ENCODE measurements at places on chromosomes 4 and X.

DNA sequence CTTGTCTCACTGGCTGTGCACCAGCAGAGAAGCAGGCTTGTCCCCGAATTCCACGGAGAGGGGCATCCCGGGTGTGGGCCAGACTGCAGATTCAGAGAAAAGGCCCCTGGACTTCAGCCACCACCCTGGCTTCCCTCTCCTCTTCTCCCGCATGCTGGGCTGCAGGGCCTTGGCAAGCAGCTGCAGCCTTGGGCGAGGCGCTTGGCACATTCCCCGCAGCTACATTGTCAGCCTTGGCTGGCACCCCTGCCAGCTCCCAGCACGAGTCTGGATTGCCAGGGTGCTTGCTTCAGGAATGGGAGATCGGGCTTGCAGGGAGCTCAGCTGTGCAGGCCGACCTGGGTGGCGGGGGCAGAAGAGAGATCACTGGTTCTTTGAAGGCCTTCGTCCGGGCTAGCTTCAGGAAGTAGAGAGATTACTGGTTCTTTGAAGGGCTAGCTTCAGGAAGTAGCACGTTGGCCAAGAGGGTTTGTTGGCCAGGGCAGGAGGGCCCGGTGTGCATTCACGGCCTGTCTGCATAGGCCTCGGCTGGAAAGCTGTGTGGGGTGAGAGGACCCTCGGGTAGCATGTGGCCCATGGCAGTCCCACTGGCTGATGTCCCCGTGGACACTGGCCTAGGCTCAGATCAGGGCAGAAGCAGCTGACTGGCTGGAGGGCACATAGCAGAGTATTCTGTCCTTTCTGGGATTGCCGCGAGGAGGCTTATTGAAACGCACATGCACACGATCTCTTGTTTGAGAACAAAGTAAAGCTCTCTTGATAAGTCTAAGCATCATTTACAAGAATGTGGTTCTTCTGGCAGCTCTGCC is 2.7 kb downstream of the ABCD1 start:
- DNase-seq = no peak

GRCh38 chr4:134777606-134778005 is 576.0 kb upstream of the PABPC4L start:
- no peak for DNase-seq

GRCh38 chrX:50691820-50692219 is 122.2 kb downstream of the SHROOM4 start:
- DNase-seq = no peak

- no peak for DNase-seq
These were observed 367.2 kb downstream of the BMPR1B start for GRCh38 chr4:95124906-95125504.

DNA sequence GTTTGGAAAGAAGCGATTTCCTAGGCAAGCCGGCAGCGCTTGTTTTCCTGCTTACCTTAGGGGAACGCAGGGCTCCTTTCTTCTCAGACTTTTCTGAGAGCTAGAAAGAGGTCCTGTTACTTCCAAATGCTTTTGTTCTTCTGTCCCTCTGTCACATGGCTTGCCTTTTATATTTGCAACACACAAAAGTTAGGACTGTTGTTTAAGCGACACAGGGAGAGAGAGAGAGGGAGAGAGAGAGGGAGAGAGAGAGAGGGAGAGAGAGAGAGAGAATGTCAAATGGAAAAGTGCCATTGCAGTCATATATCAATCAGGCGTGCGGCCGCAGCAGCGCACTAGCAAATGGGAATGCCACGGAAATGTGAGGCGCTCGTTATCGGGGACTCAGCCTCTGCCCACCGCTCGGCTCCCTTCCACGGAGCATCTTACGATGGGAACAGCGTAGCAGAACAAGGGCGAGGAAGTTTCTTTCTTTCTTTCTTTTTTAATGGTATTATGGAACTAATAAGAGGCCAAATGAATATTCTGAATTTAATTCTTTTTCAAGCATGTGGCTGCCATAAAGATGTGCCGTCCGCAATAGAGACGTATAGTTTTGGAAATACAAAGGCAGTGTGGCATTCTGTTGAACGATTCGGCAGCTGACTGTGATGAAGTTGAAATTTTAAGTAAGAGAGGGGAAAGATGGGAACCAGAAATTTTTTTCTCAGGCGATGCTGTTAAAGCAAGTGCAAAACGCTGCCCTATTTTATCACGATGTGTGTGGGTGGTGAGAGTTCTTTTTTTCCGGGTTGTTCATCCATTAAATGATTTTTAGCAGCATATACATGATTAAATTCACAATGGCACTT is at the start of gene NDP:
TSS of gene NDP (minus strand) at position 142 of the 851 bp plus-strand sequence. CDS start 14,745 bp downstream, outside the sequence.
- no peak for DNase-seq

GRCh38 chrX:128698573-128699181 is 646.5 kb upstream of the ACTRT1 start:
- no peak for DNase-seq

DNA sequence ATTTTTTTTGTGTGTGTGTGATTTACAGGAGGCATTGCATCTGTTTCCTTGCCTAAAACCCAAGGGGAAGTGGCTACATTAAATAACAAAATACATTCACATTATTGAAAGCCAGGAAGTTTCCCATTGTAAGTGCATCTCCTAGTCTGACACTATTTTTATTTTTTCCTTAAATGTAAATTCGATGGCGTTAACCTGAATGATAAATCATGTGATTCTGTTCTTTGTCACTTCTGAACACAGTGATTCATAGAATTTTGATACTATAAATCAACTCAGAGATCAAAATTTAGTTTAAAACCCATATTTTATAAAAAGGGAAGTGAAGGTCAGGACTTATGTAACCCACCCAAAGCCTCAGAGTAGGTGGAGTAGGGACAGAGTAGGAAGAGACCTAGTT is 258.1 kb downstream of the GABRG1 start:
- no peak for DNase-seq

- no peak for DNase-seq
These were observed 801.8 kb downstream of the STIM2 start for GRCh38 chr4:27662426-27662825.

GRCh38 chrX:116111934-116112595 is 58.5 kb upstream of the AGTR2 start:
- DNase-seq = no peak

- DNase-seq = no peak
These were observed 90.0 kb downstream of the IGSF1 start for GRCh38 chrX:131199091-131199490.

- DNase-seq = no peak
These were observed 544.5 kb downstream of the PPP4R3C start for GRCh38 chrX:26918631-26919030.

GRCh38 chr4:167826281-167826680 is 266.1 kb upstream of the ANXA10 start:
- DNase-seq = no peak

DNA sequence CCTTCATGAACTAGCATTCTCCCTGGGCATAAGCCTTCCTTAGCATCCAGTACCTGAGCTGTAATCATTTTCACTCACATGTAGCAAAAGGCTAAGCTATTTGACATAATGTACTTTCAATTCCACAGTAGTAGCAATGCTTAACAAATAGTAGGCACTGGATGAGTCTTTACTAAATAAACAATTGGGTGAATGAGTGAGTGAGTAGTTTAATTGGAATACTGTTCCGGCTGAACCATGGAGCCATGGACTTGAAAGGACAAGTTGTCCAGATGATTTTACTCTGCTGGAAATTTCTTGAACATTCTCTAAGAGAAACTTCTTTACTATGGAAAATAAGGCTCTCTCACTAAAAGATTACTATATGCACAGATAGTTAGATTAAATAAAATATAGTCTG is 159.3 kb downstream of the FAM47B start:
- no peak for DNase-seq

- no peak for DNase-seq
These were observed 60.0 kb upstream of the CYSLTR1 start for GRCh38 chrX:78387364-78387763.

GRCh38 chr4:25938787-25939186 is 24.8 kb downstream of the SMIM20 start:
- DNase-seq = peak; percentile 66

DNA sequence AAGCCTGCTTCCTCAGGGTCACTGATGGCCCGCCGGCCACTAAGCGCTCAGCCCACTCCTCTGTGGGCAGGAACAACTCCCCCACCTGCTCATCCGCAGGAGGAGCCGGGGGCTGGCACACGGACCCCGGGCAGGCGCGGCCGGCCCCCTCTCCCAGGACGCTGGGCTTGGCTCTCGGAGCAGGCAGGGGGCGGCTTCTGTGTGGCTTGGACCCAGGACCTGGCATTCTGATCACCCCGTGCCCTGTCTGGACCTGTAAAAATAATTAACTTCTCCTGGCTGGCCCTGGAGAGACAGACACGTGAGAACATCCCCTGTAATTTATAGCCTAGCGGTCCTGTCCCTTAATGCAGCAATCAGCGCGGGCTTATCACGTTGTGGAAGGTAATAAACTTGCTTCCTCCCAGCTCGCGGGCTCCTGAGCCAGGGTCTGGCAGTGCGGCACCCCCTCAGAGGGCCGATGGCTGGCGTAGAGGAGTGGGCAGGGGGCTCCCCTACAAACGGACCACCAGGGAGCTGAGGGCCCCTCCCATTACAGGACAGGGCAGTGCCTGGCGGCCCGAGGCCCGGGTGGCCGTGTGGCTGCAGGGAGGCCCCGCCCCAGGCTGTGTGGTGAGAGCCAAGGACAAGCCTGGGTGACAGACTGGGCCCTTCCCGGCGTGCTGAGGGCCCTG is 84.5 kb upstream of the NKX1-1 start:
- peak; percentile 53 for DNase-seq

DNA sequence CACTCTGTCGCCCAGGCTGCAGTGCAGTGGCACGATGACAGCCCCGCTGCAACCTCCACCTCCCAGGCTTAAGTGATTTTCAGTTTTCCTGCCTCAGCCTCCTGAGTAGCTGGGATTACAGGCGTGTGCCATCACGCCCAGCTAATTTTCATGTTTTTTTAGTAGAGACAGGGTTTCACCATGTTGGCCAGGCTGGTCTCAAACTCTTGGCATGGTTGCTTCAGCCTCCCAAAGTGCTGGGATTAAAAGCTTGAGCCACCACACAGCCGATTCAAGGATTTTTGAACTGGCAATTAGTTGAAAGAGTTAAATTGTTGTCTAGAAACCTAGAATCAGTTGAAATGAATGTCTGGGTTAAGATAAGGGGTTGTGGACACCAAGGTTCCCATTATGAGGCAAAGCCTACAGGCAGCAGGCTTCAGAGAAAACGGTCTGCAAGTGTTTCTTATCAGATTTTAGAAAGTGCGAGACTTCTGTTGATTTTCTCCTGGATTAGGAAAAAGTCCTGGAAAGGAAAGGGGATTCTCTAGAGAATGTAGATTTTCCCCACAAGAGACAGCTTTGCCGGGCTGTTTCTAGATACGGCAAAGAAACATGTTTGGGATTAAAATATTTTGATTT is 8.3 kb upstream of the CCNI start:
- DNase-seq = no peak

DNA sequence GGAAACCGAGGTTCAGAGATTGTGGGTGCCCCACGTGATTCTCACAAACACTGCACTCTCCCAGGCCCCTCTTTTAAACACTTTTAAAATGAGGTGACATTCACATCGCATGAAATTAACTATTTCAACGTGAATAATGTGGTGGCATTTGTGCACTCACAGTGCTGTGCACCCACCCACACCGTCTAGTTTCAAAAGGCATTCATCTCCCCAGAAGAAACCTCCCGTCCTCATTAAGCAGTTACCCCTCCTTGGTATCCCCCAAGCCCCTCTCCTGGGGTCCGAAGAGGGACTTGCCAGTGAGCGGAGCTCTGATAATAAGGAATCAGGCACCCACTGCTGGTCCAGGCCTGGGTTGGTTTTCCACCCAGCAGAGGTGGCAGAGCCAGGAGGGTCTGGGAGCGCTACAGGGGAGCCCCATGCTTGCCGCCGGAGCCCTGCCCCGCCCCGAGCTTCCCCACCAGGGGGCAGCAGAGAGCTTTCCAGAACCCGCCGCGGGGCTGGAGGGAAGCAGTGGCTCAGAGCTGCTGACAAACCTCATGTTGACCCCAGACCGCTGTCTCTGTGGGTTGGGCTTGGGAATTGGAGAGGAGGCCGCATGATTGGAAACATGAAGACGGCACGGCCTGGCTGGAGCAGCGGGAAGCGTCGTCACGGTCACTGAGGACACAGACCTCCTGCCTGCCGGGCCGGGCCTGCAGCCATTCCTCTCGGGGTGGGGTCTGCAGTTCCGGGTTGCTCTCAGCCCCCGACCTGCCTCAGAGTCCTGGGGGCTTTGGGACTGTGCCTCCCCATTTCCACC is 27.5 kb upstream of the HTRA3 start:
- peak; percentile 93 for DNase-seq

- no peak for DNase-seq
These were observed 232.4 kb downstream of the DCTD start for GRCh38 chr4:182684796-182685195.

DNA sequence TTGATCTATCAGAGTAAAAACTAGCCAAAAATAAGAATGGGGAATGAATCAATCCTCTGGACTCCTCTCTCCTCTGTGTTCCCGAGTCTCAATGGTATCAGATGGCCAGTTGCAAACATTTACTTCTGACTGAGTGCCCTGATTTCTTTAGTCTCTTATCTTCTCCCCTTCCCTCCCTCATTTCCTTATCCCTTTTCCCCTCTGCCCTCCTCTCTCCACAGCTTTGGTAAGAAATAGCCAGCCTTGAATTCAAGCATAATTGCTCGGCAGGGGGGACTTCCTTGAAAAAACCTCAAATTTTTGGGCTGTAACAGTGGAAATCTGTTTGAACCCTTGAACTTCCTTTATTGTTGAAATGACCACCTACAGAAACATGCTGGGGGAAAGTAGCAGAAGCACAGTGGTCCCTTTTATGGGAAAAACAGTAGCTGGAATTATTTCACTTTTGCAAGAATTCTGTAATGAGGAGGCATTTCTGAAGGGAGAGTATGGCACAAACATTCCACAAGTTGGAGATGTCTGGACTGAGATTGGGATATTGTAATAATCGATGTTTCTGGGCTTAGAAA is 40.3 kb downstream of the NHS start:
- no peak for DNase-seq

GRCh38 chr4:4425119-4425690 is 38.3 kb downstream of the NSG1 start:
- no peak for DNase-seq

DNA sequence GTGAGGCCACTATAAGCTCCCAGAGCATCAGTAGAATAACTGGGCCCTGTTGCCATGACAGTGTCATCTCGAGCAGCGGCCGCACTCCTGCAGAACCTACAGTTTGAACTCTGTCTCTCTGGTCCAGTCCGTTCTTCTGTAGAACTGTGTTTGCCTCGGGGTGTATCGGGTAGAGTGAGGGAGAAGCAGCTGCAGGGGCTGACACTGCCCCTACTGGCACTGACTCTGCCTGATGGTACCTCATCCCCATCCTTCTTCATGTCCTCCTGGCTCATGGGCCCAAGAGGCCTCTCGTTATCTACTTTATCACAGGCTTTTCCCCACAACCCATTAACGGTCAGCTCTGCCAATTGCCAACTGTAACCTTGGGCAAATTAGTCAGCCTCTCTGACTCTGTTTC is 96.5 kb downstream of the NPNT start:
- no peak for DNase-seq

GRCh38 chr4:8842614-8843013 is 29.0 kb downstream of the HMX1 start:
- DNase-seq = no peak

Data from Right ventricle myocardium inferior (tissue), 1 donor.